Ovary (tissue), 10 donors: ENCODE measurements at places on chromosomes 6 and 20. TPM values are rescaled to one million over a fixed set of nuclear protein-coding genes. Genes with fewer than 3 reads are reported as not detected.

GRCh38 chr6:31717499-31718222 is 2.5 kb downstream of the LY6G6D start:
- DNase-seq = no peak

Gene LY6G5B
- polyA plus RNA-seq = 11.4 TPM

DNA sequence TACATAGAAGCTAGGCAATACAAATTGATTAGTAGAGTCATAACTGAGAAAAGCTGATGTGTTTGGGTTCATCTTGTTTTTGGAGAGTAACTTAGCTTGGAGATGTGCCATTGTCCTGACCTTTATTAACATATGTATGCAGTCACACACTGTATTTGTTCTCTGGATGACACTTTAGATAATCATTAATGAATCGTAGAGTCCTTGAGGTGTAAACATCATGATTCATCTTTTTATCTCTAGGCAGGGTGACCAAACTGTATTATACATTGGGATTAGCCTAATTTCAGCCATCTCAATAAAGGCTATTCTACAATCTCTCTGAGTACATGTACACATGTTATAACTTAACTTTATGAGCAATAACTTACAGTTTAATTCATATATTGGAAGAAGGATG is 3.6 kb upstream of the MTCL3 start:
- DNase-seq = no peak

GRCh38 chr6:15985379-15985959 is 143.4 kb upstream of the MYLIP start:
- no peak for DNase-seq

DNA sequence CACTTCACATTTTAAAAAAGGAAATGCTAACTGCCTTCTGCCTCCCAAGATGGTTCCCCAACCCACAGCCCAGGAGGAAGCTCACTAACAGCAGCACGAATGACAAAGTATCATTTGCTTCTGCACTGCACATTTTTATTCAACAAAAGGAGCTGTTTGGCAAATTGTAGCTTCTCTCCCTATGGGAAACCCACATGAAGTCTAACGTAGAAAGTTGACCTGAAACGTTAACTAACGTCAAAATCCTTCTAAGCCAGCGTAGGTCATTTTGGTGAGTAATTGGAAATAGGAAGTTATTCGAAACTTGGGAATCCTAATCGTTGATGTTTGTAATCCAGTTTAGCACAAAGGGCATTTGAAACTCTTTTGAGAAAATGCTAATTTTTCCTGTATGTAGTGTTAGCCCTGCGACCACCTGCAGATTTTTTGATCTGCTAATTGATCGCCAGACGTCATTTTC is 2.9 kb downstream of the SALL4 start:
- no peak for DNase-seq

- DNase-seq = no peak
Measured at GRCh38 chr20:57913156-57913930, 203.5 kb upstream of the PMEPA1 start.

DNA sequence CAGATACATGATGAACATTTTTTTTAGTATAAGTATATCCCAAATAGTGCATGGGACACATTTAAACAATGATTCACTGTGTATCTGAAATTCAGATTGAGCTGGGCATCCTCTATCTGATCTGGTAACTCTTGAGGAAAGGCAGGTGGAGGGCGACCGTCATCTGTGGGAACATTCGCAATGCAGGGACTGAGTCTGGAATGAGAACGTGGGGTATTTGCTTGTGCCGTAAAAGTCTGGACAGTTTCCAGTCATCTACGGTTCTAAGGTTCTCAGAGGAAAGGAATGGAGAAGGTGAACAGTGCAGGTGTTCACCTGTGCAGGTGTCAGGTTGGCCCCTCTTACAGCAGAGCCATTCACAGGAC is 22.6 kb downstream of the CTCFL start:
- DNase-seq = no peak

Gene GINS1
- polyA plus RNA-seq = 1.2 TPM

DNA sequence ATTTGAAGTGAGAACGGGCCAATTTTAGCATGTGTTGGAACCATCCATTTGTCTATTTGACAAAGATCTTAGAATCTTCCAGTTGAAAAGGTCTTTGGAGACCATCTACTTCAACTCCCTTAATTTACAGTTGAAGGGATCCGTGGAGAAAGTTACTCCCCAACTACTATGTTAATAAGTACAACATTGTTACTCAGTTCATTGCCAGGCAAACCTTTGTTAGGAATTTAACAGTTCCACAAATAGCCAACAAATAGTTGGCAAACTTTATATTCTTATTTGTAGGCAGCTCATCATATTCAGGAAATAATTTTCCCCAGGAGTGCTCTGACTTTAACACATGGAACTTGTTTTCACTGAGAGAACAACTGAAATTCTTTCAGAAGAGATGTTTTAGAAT is 81.0 kb upstream of the FLRT3 start:
- no peak for DNase-seq

Gene EYS
- polyA plus RNA-seq = 0.01 TPM

DNA sequence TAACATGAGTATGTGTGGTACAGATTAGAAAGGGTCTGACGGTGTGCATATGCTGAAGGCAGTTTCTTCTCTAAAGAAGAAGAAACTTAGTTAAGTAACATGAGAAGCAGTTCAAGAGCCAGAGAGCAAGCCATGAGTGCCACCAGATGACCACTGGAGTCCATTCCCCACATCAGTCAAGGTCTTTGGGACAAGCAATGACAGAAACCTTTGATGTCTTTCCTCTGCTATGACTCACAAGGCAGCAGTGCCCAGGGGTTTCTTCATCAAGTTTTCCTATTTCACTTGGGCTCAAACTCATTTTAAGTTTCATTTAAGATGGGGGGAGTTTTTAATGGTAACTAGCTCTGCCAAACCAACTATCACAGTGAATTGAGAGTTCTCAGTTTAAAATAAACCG is 303.8 kb upstream of the TBX18 start:
- DNase-seq = no peak

Gene BMP5
- polyA plus RNA-seq = 0.01 TPM

GRCh38 chr20:58512808-58513552 is 2.2 kb downstream of the APCDD1L start:
- DNase-seq = no peak

GRCh38 chr6:99066044-99066443 is 118.3 kb upstream of the FBXL4 start:
- no peak for DNase-seq

- DNase-seq = no peak
Measured at GRCh38 chr6:108395297-108395696, 100.4 kb downstream of the AFG1L start.

Gene GRM1
- polyA plus RNA-seq = 0.02 TPM

GRCh38 chr20:63074182-63074581 is 67.4 kb upstream of the BHLHE23 start:
- no peak for DNase-seq

DNA sequence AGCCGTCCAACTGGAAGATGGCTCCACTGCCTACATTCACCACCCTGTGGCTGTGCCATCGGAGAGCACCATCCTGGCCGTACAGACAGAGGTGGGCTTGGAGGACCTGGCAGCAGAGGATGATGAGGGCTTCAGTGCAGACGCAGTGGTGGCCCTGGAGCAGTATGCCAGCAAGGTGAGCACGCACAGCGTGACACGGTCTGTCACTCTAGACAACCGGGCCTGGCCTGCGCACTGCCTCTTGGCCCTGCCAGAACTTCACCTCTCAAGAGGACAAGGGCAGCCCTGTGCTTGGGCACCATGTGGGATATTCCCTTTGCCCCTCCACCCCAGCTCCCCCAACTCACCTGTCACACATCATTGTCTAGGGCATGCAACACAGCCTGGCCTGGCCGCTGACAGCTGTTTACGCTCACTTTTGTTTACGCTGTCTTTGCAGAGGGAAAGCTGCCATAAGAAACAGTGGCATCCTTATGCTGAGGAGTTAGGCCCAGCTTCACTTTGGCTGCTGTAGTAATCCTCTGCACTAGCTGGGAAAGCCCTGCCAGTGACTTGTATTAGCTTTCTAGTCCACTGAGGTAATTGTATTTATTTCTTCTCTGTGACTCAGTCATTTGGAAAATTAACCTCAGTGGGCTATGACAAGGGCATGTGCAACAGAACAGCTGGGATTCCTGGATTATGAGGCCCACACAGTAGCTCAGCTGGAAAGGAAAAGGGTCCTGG is 9.8 kb upstream of the DEF6 start:
- DNase-seq = no peak

- DNase-seq = no peak
Measured at GRCh38 chr6:21381331-21381963, 212.1 kb upstream of the SOX4 start.

DNA sequence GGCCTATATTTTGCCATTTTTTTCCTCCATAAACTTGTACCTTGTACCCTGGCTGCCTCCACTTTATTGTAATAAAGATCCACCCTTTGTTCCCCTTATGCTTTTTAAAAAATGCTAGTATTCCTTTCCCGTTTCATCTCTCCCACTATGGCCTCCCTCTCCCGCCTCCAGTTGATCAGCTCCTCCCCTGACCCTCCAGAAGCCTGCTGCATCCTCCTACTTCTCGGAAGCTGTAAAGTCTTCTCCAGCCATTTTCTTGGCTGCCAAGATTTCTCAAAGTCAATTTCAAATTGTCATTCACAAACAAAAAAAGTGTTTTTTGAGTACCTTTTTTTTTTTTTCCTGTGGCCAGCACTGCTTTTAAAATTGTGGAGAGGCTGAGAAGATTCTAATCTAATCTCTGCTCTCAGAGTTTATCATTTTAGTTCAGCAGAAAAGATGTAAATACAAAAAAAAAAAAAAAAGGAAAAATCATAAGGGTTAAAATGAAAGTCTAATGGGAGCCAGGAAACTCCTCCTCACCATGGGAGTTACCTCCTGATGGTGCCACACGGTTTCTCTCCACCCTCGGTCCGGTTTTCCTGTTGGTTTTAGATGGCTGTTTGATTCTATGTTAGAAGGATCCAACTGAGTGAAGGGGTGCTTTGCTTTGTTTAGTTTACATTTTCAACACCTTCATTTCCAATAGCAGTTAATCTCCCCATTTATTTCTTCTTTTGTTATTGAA is 103.0 kb upstream of the KCNK16 start:
- no peak for DNase-seq

Gene CALHM5
- 0.70 TPM for polyA plus RNA-seq

- peak; percentile 58 for DNase-seq
Measured at GRCh38 chr6:37809197-37809543, 10.4 kb upstream of the ZFAND3 start.
